Activated naive CD4-positive, alpha-beta T cell treated with Interleukin-2 at 50 U/mL for 16 hours (primary cell): ENCODE measurements at places on chromosomes 2 and 18.

- DNase-seq = no peak
Measured at GRCh38 chr18:45137087-45137419, 456.4 kb downstream of the SETBP1 start.

- no peak for DNase-seq
Measured at GRCh38 chr2:147345246-147345645, 499.6 kb upstream of the ACVR2A start.

- DNase-seq = no peak
Measured at GRCh38 chr18:35050705-35051195, 9.5 kb downstream of the MAPRE2 start.

GRCh38 chr18:74331404-74331803, 15.8 kb downstream of the C18orf63 start:
- no peak for DNase-seq

DNA sequence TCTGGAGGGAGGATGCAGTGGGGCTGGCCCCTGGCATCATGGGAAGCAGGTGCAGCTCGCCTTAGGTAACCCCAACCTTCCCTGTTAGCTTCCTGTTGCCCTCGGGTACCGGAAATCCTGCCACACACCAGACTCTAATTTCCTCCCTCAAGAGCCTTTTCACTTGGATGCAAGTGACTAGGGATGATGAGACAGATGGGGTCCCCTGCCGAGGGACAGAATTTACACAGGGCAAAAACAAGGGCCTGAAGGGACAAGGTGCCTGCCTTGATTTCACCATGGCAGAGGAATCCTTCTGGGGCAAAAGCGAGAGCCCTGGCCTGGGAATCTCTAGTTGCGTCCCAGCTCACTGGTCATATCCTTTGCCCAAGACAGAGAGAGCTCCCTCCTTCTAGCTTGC, 263.1 kb downstream of the LOXHD1 start:
- DNase-seq = no peak

GRCh38 chr2:141411419-141411818, 719.4 kb downstream of the LRP1B start:
- DNase-seq = no peak

DNA sequence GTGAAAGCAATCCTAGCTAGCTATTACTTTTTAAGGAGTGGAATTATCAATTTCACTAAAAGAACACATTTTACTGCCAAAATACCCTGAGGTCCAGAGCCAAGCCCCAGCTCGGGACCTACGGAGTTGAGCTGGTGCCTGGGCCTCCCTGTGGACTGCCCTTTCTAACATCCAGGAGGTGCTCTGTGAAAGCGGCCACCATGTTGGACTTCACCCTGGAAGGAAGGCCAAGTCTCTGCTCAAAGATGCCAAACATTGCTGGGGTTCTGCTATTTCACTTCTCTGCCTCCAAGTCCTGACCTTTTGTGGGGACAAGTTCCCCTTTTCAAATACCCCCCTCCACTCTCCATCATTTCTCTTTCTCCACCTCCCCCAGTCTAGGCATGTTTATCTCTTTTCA, 498.7 kb upstream of the RAB6C start:
- no peak for DNase-seq

DNA sequence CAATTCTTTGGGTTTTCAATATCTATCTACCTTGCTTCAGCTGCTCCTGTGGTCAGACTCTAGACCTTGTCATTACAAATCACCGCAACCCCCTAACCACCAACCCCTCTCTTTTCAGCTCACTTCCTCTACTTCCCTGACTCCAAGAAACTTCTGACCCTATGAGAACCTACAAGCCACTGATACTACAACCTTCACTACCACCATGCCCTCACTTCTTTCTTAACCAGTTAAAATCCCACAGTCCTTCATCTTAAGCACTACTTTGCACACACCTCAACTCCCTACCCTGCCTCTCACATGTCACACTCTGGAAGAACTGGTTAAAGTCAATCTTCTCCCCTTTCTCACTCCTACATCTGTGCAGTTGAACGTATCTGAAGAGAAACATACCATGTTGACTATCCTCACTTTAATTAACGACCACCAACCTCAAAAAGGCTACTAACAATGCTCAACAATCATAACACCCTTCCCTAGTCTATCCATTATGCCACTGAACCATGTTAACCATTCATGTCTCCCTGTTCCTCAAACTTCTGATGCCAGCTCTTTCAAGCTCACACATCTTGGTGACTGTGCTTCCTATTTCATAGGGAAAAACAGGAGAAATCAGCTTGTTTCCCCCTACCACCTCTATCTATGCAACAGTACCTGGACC, 12.6 kb downstream of the EIF2AK3 start:
- no peak for DNase-seq

DNA sequence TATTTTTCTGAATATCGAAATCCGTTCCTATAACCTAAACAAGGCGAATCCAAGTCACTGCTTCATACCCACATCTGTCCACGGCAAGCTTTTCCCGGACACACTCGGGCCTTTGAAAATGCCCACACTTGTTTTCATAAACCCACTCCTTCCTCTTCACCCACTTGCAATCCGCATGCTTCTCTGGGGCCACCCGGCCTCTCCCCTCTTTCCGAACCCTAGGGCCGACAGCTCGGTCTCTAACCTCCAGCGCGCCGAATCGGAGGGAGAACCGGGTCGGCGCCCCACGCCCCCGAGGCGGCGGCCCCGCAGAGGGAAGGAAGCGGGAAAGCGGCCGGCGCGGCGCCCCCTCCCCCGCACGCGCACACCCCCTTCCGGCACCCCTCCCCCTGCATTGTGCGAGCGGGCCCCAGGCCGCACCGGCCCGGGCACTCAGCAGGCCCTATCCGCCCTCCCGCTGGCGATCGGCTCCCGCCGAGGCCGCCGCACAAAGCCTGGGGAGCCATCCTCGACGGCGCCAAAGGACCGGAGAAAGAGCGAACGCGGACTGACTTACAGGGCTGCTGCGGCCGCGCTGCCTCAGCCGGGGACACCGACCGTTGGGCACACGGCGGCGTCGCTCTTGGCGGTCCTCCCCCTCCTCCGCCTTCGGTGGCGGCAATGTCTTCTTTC, 467 bp downstream of the PUM2 start:
- DNase-seq = peak; percentile 68

GRCh38 chr2:233039846-233040530, 7.5 kb downstream of the NEU2 start:
- DNase-seq = no peak

DNA sequence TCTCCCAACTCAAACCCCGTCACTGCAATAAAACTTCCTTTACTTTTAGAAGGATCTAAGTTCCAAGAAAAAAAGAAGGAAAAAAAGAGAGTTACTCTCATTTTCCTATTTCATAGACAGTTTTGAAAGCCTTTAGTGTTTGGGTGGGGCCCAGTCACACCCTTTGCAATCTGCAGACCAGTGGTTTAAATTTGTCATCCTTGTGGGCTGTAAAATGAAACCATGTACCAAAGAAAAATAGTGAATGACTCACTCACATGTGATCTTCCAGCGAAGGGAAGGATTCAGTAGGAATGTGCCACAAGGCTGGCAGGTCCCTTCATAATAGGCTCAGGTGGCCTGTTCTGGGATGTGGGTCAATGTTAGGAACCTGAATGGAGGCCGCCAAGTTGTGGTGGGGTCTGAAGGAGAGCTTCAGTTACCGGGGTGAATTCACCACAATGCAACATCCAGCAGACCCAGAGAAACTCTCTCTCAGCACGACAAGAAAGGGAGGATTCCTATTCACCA, 28.3 kb downstream of the ANXA4 start:
- peak; percentile 21 for DNase-seq

- DNase-seq = no peak
Measured at GRCh38 chr2:141109633-141110032, 1021.2 kb downstream of the LRP1B start.

GRCh38 chr18:37578886-37579513, 13.4 kb upstream of the CELF4 start:
- no peak for DNase-seq

GRCh38 chr2:205994344-205994743, 91.6 kb downstream of the INO80D start:
- no peak for DNase-seq

DNA sequence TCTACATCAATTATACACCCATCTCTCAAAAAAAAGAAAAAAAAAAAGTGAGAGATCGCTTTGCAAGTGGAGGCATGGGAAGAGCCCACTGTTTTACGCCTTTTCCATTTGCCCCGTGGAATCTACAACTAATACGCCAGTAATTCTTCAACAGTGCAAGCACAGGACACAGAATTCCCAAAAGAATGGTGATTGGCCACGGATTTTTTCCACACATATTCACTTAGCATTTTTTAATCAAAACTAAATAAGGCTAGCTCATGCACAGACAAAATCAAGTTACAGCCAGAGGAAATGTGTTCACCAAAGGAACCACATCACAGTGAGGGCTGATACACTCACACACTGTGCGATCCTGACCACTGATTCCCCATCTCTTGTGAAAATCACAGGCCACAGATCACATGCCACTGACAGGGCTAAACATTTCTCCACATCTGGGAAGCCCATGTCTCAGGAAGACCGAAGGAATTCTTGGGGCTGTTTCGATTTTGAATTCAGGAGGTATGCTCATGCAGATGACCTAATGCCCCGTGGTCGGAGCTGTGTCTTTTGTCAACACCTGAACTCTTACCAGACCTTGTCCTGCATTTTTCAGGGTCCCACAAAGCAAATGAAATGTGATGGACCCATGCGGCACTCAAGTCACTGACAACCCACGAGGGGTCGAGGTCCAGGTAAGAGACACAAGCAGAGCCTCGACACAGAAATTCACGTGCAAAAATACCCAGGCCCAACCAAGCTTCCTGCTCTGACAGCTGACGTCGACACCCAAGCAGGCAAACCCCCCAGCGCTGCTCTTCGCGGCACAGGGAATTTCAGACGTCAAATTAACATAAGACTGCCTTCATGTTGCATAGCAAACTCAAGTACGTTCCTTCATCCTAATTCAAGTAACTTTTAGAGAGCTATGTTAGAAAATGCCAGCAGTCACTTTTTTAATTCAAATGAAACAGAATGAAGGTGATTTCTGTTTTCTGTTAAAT, 69.6 kb downstream of the ZNF516 start:
- no peak for DNase-seq

- no peak for DNase-seq
Measured at GRCh38 chr2:11532416-11533055, 1.3 kb upstream of the GREB1 start.

DNA sequence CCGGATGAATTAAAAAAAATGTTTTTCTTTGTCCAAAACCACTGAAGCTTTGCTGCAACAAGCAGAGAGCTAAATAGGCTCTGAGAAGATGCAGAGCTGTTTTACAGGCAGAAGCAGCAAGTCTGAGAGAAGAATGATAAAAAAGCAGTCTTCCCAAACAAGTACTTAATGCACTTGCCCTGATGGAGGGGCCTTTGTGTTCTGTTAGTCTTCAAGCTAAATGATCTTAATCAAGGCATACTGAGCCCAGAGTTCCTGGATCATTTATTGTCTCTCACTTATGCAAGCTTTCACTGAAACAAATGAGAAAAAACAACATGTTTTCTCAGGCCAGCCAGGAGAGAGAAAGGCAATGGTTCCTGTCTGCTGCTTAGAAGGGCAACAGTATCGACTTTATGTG, 152.5 kb downstream of the CLIP4 start:
- no peak for DNase-seq
